ENCODE measurements at places on chromosomes 5 and 9. TPM values are rescaled to one million over a fixed set of nuclear protein-coding genes. Genes with fewer than 3 reads are reported as not detected.

The SPINK1 gene
- not detected for total RNA-seq

The HAPLN1 gene
- not detected for total RNA-seq

The CFAP157 gene
- not detected for total RNA-seq

The TLE1 gene
- 0.89 TPM for total RNA-seq

DNA sequence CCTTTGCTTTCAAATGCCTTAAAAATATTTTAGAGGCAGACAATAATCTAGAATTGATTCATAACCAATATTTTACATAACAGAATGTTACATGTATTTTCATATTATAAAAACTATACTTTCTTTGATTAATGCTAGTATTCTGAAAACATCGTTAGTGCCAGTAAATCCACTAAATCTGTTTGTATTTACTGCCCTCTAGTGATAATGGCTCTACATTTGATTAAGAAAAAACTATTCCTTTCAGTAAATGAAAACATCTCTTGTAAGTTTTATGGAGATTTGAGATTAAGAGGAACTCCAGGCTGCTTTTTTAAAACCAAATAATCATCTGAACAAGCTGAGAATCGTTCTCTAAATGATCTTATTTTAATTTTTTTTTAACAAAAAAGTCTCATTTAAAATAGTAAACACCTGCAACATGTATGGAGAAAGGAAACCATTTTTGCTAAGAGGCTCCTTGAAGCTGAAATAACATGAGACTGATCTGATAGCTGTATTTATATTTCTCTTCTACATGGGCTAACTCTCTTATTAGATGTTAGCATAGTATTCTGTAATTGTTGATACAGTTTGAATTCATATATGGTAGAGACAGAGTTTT lies 424.7 kb downstream of the RAB3C start:
- peaks cover 34% of the 10 kb centered on the region for H3K4me1 ChIP-seq
- peak; percentile 26 for DNase-seq
- H3K27me3 ChIP-seq, result no peaks in the 10 kb centered on the region
- H3K4me3 ChIP-seq, result no peak overlapping the region
- H3K27ac ChIP-seq, result no peak overlapping the region

DNA sequence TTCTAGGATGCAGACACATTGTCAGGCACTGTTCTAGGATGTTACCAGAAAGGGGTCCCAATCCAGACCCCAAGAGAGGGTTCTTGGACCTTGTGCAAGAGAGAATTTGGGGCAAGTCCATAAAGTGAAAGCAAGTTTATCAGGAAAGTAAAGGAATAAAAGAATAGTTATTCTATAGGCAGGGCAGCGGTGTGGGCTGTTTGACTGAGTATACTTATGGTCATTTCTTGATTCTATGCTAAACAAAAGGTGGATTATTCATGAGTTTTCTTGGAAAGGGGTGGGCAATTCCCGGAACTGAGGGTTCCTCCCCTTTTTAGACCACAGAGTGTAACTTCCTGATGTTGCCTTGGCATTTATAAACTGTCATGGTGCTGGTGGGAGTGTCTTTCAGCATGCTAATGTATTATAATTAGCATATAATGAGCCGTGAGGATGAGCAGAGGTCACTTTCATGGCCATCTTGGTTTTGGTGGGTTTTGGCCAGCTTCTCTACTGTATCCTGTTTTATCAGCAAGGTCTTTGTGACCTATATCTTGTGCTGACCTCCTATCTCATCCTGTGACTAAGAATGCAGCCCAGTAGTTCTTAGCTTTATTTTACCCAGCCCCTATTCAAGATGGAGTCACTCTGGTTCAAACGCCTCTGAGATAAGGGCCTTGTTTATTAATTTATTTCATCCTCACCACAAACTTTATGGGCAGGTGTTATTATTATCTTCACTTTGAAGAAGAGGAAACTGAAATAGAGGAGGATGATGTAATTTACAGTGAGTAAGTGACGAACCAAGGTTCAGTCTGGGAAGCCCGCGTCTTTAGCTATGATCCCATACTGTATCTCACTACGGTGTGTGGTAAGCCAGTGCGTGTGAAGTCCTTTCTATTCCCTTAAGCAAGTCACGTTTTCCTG lies 186.0 kb upstream of the KLF4 start:
- H3K27me3 ChIP-seq, result no peaks in the 10 kb centered on the region
- H3K4me3 ChIP-seq, result no peak overlapping the region
- no peaks in the 10 kb centered on the region for H3K4me1 ChIP-seq
- DNase-seq, result no peak
- H3K36me3 ChIP-seq, result no peaks in the 10 kb centered on the region

DNA sequence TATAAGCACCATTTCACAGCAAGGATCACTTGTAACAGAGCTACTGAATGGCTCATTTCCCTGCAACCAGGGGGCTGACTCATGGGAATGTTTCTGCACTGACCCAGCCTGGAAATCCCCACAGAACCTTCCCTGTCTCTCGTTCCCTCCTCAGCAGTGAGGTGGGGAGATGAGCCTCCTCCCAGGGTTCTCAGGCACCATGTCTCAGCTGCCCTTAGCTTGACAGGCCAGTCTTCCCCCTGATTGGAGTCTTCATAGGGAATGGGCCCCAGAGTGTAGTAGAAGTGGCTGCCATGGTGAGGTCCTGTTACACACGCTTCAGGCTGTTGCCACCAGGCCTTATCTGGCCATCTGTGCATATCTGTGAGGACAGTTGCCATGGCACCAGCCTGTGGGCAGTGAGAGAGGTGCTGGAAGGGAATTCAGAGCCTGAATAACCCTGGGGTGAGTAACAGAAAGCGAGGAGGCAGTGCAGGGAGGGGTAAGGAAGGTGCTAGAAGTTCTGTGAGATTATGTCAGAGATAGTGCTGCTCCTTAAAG lies 324.4 kb downstream of the ENC1 start:
- H3K27me3 ChIP-seq, result no peaks in the 10 kb centered on the region
- H3K4me1 ChIP-seq, result no peaks in the 10 kb centered on the region
- no peak overlapping the region for H3K4me3 ChIP-seq
- H3K27ac ChIP-seq, result no peak overlapping the region

- DNase-seq, result no peak
- H3K4me3 ChIP-seq, result no peak overlapping the region
- no peak overlapping the region for H3K27ac ChIP-seq
- no peaks in the 10 kb centered on the region for H3K27me3 ChIP-seq
- no peaks in the 10 kb centered on the region for H3K4me1 ChIP-seq
Measured at GRCh38 chr9:16318516-16319060, 551.9 kb downstream of the BNC2 start.
